ENCODE measurements at places on chromosomes 7 and 10. TPM values are rescaled to one million over a fixed set of nuclear protein-coding genes. Genes with fewer than 3 reads are reported as not detected.

ATRNL1 gene
- 11.4 TPM for total RNA-seq

DNA sequence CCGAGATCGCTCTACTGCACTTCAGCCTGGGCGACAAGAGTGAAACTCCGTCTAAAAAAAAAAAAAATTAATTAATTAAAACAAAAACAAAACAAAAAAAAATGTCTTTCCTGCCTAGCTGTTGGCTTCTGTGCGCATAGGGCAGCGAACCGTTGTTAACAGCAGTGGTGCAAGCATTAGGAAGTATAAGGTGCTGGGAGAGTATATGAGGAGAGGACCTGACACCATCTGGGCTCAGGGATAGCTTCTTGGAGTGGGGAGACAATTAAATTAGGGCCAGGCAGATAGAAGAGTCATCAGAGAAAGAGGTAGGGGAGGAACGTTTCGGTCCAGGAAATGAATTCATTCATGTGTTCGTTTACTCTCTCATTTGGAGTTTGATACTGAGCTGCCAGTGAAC is 46.2 kb upstream of the EZH2 start:
- DNase-seq: no peak

DNA sequence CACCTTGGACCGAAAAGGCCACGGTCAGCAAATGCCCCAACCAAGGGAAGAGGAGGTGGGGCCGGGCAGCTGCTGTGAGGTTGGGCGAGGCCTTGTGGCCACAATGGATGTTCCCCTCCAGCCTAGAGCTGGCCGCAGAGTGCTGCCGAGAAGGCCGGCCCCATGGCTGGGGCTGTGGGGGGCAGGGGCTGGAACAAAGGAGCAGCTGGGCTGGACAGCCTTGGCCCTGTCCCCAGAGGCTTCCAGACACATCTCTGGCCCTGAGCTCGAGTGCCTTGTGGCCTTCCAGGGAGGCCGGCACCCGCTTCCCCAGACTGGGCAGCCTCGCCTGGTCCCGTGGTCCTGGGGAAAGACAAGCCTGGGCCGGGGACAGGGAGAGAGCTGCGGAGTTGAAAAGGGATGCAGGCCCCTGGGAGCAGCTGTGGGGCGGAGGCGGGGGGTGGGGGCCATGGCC is 88.0 kb downstream of the PDGFA start:
- no peak for DNase-seq

- no peak for DNase-seq
Measured at GRCh38 chr10:49408519-49409306, 12.8 kb upstream of the DRGX start.

- no peak for DNase-seq
Measured at GRCh38 chr10:128274938-128275337, 148.7 kb upstream of the MKI67 start.

- DNase-seq: no peak
Measured at GRCh38 chr7:30473903-30474302, 4.7 kb downstream of the NOD1 start.

DNA sequence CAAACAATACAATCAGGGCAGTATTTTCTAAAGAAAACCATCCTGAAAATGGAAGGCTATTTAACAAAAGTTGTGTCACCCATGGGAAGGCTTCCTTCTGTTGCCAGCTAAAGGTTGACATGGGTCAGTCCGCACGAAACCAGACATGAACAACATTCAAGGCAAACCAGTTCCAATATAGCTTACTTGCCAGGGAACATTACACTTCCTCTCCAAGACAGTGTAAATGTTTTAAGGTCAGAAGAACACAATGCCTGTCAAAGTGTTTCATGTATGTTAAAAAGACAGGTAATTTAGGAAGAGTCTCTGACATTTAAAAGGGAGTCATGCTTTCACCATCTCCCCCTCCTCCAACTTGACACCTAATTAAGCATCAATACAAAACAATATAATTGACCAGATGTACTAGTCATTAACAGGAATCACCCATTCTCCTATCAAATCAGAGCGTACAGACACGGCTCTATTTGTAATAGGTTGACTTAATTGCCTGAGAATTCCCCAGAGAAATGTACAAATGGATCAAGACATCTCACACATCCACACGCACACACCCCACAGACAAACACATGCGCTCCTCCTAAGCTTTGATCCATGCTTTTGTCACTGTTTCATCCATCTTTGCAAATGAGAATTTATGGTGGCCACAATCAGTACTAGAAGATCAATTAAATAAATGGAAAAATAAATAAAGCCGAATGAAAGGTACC is 69.5 kb downstream of the CACNA2D1 start:
- DNase-seq: no peak

- DNase-seq: no peak
Measured at GRCh38 chr7:2209146-2209960, 23.4 kb downstream of the MAD1L1 start.
